ENCODE measurements at places on chromosomes 1 and 21.

DNA sequence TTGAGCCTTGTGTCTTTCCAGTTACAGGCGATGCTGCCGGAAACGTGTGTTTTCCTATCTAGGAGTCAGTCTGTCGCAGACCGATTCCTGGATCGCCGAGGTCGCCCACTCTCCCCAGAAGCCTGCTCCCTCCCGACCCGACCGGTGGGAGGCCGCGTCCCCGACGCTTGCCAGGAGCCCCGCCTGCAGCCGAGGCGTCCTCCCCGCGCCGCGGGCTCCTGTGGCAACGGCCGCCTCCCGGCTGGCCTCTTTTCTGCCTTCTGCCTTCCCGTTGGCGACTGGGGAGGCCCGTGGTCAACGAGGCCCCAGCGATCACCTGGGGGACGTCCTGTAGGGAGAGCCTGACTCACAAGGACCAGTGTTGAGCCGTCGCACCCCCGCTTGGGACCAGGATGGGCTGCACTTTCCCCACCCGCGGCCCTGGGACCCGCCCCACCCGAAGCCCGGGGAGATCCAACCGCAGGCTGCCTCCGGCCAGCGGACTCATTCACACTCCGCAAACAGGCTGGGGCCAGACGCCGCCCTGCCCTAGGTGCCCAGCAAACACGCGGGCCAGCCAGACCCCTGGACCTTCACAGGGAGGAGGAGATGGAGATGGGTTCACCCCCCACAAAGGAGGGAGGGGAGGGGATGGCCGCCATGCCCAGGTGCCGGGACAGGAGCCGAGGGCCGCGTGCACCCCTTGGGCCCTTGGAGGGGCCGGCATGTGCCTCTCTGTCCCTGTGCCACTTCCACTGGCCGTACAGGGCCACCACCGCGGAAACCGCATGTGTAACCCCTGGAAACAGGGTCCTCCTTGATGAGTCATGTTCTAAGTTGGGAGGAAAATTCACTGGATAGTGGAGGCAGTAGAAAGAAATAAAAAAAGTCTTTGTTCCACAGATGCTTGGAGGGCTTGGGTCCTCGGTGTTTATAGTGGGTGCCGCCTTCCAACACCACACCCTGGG, 7.2 kb upstream of the COL6A1 start:
- no peak for DNase-seq

DNA sequence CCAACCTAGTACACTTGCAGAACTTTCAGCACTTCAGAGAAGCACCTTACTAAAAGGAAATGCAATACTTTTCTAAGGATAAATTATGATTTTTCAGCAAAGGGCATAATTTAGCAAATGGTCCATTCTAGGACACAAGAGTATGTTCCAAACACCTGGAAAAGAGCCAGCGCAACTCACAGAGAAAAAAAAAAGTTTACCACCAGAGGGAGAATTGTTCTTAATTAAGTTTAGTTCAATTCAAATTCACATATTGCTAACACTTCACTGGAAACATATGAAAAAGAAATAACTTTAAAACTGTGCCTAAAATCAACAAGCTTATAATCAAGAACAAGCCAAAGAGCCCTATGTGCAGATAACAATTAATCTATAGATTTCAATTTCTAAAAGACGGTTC, 338.1 kb downstream of the SEC16B start:
- DNase-seq: no peak

- no peak for DNase-seq
Measured at GRCh38 chr1:170351366-170351946, 180.5 kb upstream of the GORAB start.

- peak; percentile 41 for DNase-seq
Measured at GRCh38 chr1:202501281-202501680, 152.8 kb downstream of the PPP1R12B start.

DNA sequence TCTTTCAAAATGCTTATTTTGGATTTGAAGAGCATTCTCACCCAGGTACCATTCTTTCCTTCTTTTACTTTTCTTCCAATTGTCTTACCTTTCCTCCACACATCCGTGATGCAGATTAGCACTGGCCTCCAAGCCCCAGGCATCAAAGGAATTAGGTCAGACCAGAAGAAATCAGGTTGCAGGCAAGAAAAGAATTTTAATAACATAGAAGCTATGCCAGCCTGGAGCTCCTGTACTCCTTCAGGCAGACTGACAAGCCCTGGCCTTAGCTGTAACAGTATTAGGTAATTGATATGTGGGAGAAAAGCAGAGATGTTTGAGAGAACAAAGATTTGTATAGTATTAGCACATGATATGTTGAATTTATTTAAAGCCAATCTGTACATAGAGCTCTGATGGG, 390.4 kb upstream of the ADGRL2 start:
- no peak for DNase-seq

DNA sequence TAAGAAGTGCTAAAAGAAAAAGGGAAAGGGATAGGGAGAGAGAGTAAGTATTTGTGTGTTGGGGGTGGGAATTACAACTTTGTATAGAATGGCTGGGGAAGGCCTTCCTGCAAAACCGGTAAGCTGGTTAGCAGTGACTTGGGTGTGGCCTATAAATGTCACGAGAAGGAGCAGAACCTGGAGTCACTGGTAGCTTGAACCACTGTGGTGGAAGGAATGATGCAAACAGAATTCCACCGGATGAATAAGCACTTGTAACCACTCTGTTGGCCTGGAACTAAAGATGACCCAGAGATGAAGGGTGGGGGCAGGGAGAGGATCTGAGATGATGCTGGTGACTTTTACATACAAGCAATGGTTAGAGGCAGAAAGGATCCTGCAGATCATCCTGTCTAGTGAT, 8.9 kb downstream of the XKR8 start:
- DNase-seq: no peak

- peak; percentile 72 for DNase-seq
Measured at GRCh38 chr1:92817986-92818764, 13.7 kb upstream of the RPL5 start.

GRCh38 chr1:200973937-200974657, 49.4 kb downstream of the KIF21B start:
- no peak for DNase-seq

- no peak for DNase-seq
Measured at GRCh38 chr1:232925421-232926220, 24.8 kb upstream of the NTPCR start.

DNA sequence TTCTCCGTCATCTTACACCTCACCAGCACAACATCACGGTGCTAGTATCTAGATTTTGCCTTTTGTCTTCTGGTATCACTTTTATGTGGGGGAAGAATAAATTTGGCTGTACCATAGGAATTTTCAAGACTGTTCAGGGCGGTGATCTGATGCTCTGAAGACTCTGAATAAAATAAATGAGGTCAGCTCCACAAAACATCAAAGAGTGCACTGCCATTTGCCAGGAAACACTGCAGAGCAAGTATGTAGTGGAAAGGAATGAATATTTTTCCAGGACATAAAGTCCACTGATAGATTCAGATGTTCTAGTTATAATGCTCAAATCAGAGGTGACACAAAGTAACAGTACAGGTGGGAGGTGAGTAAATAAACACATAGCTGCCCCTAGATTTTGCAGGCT, 56.3 kb downstream of the ZP4 start:
- DNase-seq: no peak

DNA sequence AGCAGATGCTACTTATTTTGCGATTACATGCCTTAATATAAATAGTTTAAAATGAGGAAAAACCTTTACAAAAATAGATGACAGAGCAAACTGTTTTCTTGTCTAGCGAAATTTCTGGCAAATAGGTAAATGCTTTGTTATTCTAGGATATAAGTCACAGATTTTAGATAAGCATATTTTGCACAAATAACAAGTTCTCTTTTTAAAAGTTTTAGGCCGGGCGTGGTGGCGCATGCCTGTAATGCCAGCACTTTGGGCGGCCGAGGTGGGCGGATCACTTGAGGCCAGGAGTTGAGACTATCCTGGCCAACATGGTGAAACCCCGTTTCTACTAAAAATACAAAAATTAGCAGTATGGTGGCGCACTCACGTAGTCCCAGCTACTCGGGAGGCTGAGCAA, 20.3 kb upstream of the ERRFI1 start:
- no peak for DNase-seq

DNA sequence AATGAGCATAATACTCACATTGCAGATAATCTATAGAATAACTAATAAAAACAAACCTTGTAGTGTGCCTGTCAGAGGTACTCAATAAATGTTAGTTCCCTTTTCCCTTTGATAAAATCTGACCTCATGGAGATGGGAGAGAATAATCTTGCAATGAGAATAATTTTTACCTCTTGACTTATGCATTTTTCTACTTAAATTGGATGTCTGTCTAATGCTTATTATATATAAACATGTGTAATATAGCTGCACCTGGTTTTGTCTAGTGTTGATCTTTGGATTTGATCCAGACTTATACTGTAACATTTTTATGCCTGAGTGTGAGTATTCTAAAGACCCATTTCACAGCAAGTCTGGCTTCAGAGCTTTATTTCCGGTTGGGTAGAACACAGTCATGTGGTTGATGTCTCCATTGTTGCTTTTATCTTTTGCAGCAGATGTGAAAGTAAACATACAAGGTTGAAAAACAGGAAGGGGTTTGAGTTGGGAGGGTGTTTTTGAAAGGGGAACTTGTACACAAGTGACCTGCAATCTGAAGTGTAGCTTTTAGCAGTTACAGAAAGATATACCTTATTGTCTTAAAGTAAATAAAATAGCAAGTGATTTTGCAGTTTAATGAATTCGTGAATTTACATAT, 12.4 kb downstream of the EPB41 start:
- DNase-seq: peak; percentile 69

DNA sequence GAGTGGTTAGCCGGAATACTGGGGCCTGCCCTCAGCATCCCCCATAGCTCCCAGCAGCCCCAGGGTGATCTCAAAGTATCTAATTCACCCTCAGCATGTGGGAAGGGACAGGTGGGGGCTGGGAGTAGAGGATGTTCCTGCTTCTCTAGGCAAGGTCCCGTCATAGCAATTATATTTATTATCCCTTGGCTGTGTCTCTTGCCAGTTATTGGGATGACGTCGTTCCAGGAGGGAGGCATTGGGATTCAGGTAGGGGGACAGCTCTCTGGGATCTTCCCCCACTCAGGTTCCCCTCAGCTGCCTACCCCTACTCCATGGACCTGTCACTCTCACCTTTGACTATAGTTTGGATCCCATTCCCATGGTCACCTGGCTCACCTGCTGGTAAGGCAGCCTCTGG, 11.9 kb upstream of the PEAR1 start:
- DNase-seq: no peak

- no peak for DNase-seq
Measured at GRCh38 chr1:248850536-248851251, 8.2 kb downstream of the ZNF692 start.

Data from Kasumi-1 (cell line).